Upper lobe of right lung (tissue), 1 donor: ENCODE measurements at places on chromosomes 13 and 19. TPM values are rescaled to one million over a fixed set of nuclear protein-coding genes. Genes with fewer than 3 reads are reported as not detected.

DNA sequence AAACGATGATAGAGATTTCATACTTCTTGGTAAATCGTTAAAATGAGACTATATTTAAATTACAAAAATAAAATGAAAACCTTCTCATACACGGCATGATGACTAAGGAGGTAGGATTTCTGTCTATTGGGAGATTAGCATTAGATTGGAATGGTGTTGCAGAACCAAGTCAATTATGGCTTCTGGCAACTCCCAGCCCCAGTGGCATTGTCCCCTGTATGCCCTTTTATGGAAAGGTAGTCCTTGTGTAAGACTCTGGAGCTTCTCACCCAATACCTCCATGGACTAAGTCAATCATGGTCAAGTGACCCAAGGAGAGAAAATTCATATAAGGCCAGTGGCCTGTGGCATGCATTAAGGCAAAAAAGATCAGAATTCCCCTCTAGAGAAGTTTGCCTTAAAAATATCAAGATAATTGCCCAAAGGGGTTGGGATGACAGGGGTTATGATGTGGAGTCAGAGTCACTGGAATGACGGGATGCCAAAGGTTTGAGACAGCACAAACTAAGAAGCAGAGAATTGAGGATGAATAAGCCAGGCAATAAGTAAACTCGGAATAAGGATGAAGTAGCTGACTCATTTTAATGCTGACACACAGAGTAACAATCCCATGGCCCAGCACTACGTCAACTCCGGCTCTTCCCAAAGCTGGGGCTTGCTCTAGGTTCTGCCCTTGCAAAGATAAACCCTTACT, 57.8 kb upstream of the POSTN start:
- H3K4me1 ChIP-seq: no peaks in the 10 kb centered on the region
- no peak for DNase-seq
- H3K27ac ChIP-seq: no peak overlapping the region
- no peaks in the 10 kb centered on the region for H3K36me3 ChIP-seq
- H3K4me3 ChIP-seq: no peak overlapping the region
- no peaks in the 10 kb centered on the region for H3K27me3 ChIP-seq

DNA sequence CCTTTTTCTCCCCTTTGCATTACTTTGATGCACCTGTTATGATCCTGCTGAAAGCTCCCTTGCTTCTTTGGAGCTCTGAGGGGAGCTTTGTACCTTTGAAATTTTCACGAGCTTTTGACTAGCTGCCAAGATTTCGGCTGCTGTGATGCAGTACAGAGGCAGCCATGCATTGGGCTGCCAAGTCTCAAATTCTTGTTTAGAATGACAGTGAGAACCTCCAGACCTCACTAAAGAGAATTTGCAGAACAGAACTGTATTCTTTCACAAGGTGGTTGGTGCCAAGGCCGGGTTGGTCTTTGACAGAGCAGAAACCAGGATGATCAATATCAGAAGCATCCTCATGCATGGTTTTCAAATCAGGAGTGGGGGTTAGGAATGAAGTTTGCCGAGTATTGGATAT, 414.8 kb downstream of the GPC5 start:
- H3K27me3 ChIP-seq: no peaks in the 10 kb centered on the region
- no peak for DNase-seq
- H3K27ac ChIP-seq: no peak overlapping the region
- no peak overlapping the region for H3K4me3 ChIP-seq

DNA sequence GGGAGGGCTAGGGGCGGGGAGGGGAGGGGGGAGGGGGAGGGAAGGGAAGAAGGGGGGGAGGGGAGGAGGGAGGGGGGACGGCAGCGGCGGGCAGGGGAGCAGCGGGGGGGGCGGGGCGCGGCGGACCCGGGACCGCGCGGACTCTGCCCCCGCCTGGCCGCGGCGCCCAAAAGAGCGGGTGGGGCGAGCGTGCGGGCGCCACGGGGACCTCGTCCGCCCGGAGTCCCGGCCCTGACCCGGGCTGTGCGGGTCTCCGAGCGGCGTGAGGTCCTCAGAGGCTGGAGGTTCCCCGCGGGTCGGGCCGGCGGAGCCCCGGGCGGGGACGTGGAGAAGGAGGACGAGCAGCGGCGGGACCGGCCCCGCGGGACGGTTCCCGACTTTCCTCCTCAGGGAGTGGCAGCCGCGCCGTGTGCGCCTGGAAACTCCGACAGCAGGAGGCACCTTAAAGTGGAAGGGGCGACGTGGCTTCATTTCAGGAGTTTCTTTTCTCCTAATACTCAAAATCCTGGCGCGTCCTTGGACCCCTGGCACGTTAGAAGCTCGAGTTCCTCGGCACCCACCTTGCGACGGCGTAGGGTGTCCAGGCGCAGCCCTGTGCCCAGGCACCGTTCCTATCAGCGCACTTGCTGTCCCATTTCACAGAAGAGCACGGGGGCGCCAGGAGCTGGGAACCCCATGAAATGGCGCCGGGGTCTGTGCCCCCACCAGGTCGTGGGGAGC, 518 bp upstream of the PLPP2 start:
- DNase-seq: peak; percentile 62
- peak overlapping the region; percentile 5 for H3K4me3 ChIP-seq
- no peak overlapping the region for H3K27ac ChIP-seq

DNA sequence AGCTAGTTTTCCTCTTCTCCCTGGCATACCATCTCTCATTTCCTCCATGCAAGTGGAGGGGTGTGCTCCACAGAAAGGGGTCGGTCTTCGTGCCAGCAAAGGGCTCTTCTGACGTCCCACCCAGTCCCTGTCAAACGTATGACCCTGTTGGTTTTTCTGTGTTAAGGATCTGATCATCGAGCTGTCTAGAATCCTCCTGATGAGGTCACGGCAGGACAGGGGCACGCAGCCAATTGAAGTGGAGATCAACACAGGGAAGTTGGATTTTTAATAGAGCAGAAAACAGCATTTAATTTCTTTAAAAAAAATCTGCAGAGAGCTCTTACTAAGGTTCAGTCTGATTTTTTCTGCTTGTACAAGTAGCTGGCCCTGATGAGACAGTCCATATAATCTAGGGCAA, 339.4 kb downstream of the TEX29 start:
- no peaks in the 10 kb centered on the region for H3K36me3 ChIP-seq
- H3K27ac ChIP-seq: no peak overlapping the region
- no peaks in the 10 kb centered on the region for H3K27me3 ChIP-seq
- no peak overlapping the region for H3K4me3 ChIP-seq
- DNase-seq: no peak

GRCh38 chr13:112143753-112144615, 77.0 kb downstream of the SOX1 start:
- H3K36me3 ChIP-seq: no peaks in the 10 kb centered on the region
- peak; percentile 56 for DNase-seq
- no peak overlapping the region for H3K4me3 ChIP-seq
- H3K27ac ChIP-seq: no peak overlapping the region
- H3K4me1 ChIP-seq: no peaks in the 10 kb centered on the region
- no peaks in the 10 kb centered on the region for H3K27me3 ChIP-seq

GRCh38 chr13:75072368-75072767, 409.6 kb downstream of the TBC1D4 start:
- H3K4me1 ChIP-seq: no peaks in the 10 kb centered on the region
- no peak overlapping the region for H3K27ac ChIP-seq
- no peaks in the 10 kb centered on the region for H3K36me3 ChIP-seq
- H3K27me3 ChIP-seq: no peaks in the 10 kb centered on the region
- no peak for DNase-seq

DNA sequence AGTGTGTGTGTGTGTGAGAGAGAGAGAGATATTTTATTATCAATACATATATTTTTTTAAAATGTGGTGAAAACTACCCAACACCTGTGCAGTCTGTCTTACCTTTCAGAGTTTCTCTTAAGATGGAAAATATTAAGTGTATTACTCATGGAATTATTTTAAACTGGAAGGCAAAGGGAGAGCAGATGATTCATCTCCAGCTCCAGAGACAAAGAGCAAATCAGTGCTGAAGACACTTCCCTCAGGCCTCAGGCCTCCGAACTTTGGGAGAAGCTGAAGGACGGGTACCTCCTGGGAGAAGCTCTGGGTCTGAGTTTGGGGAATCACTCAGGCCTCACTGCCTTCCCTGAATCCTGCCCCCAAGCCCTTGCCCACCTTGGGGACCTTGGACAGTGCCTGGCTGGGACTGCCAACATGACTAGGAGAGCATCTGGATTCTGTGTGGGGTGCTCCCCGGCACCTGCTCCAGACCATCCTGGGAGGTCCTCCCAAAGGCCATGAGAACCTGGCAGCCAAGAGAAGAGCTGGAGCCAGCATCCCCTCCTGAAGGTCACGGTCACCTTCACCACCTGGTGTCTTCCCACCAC, 170.4 kb upstream of the UBL3 start:
- DNase-seq: no peak
- H3K4me3 ChIP-seq: no peak overlapping the region
- no peaks in the 10 kb centered on the region for H3K36me3 ChIP-seq
- no peaks in the 10 kb centered on the region for H3K4me1 ChIP-seq

DNA sequence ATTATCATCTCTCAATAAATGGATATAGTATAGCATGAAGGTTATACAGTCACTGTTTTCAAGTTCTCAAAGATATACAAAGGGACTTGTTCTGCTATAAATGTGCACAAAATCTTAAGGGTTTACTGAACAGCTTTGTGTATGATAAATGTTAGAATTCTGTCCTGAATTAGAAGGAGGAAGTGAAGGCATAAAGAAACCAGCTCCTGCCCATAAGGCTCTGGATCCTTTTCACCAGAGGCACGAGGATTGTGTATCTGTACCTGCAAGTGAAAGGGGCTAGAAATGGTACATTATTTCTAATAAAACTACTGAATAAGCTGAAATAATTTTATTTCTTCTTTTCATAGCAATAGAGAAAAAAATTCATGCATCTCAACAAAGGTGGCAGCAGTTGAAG, 32.4 kb downstream of the PHF11 start:
- no peaks in the 10 kb centered on the region for H3K4me1 ChIP-seq
- no peaks in the 10 kb centered on the region for H3K27me3 ChIP-seq
- H3K36me3 ChIP-seq: peaks cover 26% of the 10 kb centered on the region

GRCh38 chr13:94709001-94709834, 3.1 kb downstream of the SOX21 start:
- peaks cover 25% of the 10 kb centered on the region for H3K4me1 ChIP-seq
- no peaks in the 10 kb centered on the region for H3K36me3 ChIP-seq
- no peak for DNase-seq
- H3K27me3 ChIP-seq: peaks cover 96% of the 10 kb centered on the region
- H3K27ac ChIP-seq: no peak overlapping the region

GRCh38 chr19:41264581-41265394, 616 bp downstream of the HNRNPUL1 start:
- H3K36me3 ChIP-seq: peaks cover 24% of the 10 kb centered on the region

DNA sequence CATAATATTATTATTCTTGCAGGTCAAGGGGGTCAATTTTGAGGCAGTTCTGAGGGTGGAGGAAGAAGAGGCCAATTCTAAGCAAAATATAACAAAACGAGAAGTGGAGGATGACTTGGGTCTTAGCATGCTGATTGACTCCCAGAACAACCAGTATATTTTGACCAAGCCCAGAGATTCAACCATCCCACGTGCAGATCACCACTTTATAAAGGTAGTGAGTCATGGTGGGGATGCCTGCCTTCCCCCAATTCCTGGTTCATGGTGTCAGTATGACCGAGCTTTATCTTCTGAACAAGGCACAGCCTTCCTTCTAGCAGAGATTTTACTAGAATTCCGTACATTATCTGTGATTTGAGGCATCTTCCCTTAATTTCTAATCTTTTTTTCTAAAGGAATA, 9.4 kb upstream of the DCUN1D2 start:
- H3K4me1 ChIP-seq: no peaks in the 10 kb centered on the region
- no peak overlapping the region for H3K4me3 ChIP-seq
- peaks cover 92% of the 10 kb centered on the region for H3K36me3 ChIP-seq
- no peak for DNase-seq
- no peaks in the 10 kb centered on the region for H3K27me3 ChIP-seq

GRCh38 chr19:1745589-1746031, 7.7 kb upstream of the ONECUT3 start:
- H3K4me1 ChIP-seq: peaks cover 16% of the 10 kb centered on the region
- DNase-seq: no peak

DNA sequence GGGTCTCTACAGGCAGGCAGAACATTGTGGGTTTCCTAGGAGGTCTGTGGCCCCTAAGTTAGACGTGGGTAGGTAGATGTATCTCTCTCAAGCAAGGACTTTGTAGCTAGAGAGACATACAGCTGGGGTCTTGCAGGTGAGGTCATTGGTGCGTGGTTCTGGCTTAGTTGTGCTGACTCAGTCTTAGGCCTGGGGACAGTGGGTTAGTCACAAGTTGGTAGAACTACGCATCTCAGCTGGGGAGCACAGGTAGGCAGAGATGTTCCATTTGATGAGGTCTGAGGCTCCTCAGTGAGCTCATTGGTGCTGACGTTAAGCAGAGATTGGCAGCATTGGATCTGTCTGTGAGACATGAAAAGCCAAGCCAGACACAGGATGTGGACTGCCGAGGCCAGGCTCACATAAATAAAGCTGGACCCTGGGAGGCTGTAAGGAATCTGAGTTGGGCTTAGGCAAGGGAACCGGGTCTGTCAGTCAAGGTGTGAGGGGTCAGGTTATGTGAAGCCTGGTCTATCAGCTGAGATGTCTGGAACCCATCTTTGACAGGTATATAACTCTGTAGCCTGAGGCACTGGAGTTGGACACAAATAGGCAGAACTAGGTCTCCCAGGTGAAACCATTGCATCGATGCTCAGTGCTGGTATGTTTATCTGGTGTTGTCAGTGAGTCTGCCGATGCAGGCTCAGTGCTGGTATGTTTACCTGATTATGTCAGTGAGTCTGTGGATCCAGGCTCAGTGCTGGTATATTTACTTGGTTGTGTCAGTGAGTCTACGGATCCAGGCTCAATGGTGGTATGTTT, 17.4 kb upstream of the PDCD2L start:
- H3K27me3 ChIP-seq: no peaks in the 10 kb centered on the region
- DNase-seq: no peak
- H3K4me1 ChIP-seq: no peaks in the 10 kb centered on the region

- H3K4me3 ChIP-seq: no peak overlapping the region
- H3K4me1 ChIP-seq: no peaks in the 10 kb centered on the region
- DNase-seq: no peak
- peaks cover 9% of the 10 kb centered on the region for H3K27me3 ChIP-seq
These were observed 46.9 kb upstream of the UQCRFS1 start for GRCh38 chr19:29259867-29260281.

GRCh38 chr13:71018544-71018943, 848.5 kb downstream of the DACH1 start:
- no peak overlapping the region for H3K27ac ChIP-seq
- H3K27me3 ChIP-seq: no peaks in the 10 kb centered on the region
- H3K4me3 ChIP-seq: no peak overlapping the region
- H3K4me1 ChIP-seq: no peaks in the 10 kb centered on the region
- no peaks in the 10 kb centered on the region for H3K36me3 ChIP-seq

- H3K27me3 ChIP-seq: peaks cover 16% of the 10 kb centered on the region
- peak overlapping the region; percentile 44 for H3K4me3 ChIP-seq
- H3K4me1 ChIP-seq: peaks cover 10% of the 10 kb centered on the region
- no peak overlapping the region for H3K27ac ChIP-seq
- H3K36me3 ChIP-seq: no peaks in the 10 kb centered on the region
These were observed 42.6 kb downstream of the CYP4F22 start for GRCh38 chr19:15550929-15551292.

GRCh38 chr19:29247051-29247450, 34.1 kb upstream of the UQCRFS1 start:
- peaks cover 14% of the 10 kb centered on the region for H3K27me3 ChIP-seq
- H3K4me3 ChIP-seq: no peak overlapping the region
- no peak for DNase-seq
- H3K4me1 ChIP-seq: no peaks in the 10 kb centered on the region
- H3K36me3 ChIP-seq: no peaks in the 10 kb centered on the region

GSK3A gene
- total RNA-seq: 38.7 TPM

ZNF709 gene
- 2.6 TPM for total RNA-seq

ZNF345 gene
- 6.7 TPM for total RNA-seq

PEAK3 gene
- 4.5 TPM for total RNA-seq

COMP gene
- total RNA-seq: 9.7 TPM

VSTM1 gene
- total RNA-seq: 1.1 TPM

ZSCAN1 gene
- not detected for total RNA-seq

OR4F17 gene
- not detected for total RNA-seq

ADGRE3 gene
- 17.3 TPM for total RNA-seq

LRRC63 gene
- total RNA-seq: 0.29 TPM

TJP3 gene
- total RNA-seq: 23.0 TPM

IGFLR1 gene
- total RNA-seq: 16.9 TPM
